ENCODE measurements at places on chromosomes 6 and 20. TPM values are rescaled to one million over a fixed set of nuclear protein-coding genes. Genes with fewer than 3 reads are reported as not detected.

TGM3 gene
- 2.6 TPM for total RNA-seq

KHDRBS2 gene
- total RNA-seq: 1.8 TPM

SLC26A8 gene
- total RNA-seq: 52.0 TPM

SAPCD1 gene
- total RNA-seq: 11.6 TPM

SLC22A7 gene
- total RNA-seq: not detected

PHACTR3 gene
- 0.94 TPM for total RNA-seq

SMIM29 gene
- total RNA-seq: 27.6 TPM

CDH26 gene
- total RNA-seq: 3.5 TPM

ENPP5 gene
- 122 TPM for total RNA-seq

NKAPL gene
- 30.1 TPM for total RNA-seq
